AG04450 (cell line): ENCODE measurements at places on chromosomes 2 and 18.

- no peak for DNase-seq
These were observed 76.7 kb upstream of the DTNA start for GRCh38 chr18:34633368-34633767.

DNA sequence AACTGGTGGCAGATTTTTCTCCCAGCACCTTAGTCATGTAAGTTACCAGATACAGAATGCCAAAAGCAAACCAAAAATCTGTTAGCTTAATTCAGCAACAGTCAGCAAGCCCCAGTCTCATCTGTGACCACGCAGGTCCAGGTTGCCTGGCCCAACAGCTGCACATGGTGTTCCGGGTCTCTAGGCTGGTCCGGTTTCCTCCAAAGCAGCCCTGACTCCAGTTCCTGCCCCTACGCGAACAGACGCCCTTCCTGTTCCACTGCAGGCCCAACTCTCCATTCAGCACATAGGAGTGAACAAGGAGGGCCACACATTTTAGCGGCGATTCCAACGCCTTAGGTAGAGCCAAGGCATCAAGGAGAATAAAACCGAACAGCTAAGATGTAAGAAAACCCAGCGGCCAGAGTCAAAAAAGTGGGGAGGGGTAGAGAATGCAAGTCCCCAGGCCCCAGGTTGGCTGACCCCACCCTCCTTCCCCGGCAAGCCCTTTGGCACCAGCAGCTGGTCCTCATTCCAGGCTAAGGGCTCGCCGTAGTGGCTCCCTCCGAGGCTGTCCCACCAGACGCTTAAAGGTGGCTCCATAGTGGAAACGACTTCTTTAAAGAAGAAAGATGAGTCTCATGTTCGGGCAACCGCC, 1.5 kb downstream of the STK25 start:
- DNase-seq: no peak

- DNase-seq: no peak
These were observed 213.8 kb upstream of the SLC8A1 start for GRCh38 chr2:40665493-40666232.

GRCh38 chr2:11129598-11130449, 25.4 kb upstream of the SLC66A3 start:
- DNase-seq: no peak

DNA sequence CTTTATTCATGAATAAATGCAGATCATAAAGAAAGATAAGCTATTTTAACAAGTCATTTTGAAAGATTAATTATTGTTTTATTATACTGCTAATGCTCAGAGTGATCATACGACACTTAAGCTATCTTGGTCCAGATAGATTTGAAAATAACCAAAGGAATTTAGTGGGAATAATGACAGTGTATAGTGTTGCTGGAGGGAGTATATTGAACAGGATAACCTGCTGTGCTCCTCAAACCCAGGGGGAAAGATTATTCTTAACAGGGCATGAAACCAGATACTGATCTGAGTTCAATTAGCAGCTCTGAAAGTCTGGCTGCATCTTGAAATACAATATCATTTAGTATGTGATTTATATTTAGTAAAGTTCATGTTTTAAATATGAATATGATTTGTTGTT, 216.3 kb upstream of the ITGA4 start:
- DNase-seq: no peak
